ENCODE measurements at places on chromosomes 2 and 18.

DNA sequence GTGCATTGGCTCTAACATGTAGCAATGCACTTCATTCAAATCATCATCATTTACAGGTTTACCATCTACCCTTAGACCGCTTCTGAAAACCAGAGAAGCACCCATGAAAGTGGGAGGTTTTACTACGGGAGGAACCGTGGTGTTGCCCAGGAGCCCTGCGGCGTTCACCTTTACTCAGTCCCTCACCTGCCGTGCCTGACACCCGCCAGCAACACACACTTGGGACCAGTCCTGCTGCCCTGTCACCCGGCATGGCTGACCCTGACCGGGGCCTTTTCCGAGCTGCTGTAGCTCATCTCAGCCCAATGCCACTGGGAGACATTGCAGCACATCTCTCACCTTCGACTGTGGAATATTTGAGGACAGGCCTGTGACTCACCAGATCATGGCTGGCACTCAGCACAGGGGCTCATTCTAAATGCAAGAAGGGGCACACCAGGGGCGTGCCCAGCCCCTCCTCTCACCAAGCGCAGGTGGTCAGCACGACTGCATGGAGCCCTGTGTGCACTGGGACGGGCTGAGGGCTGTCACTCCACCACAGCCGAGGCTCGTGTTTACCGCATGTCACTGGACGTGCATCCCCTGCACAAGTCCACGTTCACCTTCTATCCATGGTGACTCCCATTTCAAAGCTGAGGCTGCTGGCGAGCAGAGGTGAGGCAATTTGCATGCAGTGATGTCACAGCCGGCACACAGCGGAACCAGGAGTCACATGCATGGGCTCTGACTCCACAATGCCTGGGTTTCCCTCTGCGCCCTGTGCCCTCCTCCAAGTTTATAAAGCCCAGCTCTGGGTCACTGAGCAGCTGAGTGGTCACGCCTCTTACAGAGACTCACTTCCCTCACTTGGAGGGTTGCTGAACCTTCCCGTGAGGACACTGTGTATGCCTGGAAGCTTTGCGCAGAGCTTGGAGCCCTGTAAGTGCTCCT lies 76.7 kb upstream of the SNTG2 start:
- DNase-seq: no peak

GRCh38 chr2:25310965-25311864 lies 30.5 kb downstream of the DNMT3A start:
- no peak for DNase-seq

- no peak for DNase-seq
Measured at GRCh38 chr18:52140986-52141385, 199.0 kb upstream of the DCC start.

DNA sequence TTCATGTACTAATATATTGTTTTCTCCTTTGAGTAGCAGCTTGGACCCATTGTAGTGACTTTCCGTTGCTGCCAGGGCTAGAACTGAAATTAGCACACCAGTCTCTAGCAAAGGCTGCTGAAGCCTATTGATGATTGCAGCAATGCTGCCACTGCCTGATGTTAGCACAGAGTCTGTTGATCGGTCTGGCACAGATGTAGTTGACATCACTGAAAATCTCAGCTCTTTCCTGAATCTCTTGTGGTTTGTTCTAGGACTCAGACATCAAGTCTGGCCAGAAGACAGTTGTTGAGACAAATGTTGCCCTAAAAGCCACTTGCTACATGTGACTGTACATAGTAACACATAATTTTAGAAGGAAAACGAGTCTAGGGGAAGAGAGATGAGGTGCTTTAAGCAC lies 47.2 kb downstream of the VAPA start:
- DNase-seq: no peak

GRCh38 chr2:100246163-100247145 lies 75.8 kb downstream of the LONRF2 start:
- DNase-seq: no peak

DNA sequence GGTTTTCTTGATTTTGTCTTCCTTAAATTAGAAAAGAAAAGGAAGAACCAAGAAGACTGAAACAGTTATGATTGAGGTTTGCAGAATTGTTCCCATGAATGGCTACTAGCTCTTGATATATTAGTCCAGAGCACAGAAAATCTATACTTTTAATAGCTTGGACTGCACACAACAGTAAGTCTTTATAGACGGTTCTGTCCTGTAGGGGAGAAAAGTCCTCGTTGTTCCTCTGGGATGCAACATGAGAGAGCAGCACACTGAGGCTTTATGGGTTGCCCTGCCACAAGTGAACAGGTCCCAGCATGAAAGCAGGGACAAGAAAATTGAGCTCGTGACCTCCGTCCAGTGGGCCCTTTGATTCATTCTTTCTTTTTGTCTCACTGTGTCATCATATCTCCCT lies 41.5 kb downstream of the RAB31 start:
- no peak for DNase-seq

DNA sequence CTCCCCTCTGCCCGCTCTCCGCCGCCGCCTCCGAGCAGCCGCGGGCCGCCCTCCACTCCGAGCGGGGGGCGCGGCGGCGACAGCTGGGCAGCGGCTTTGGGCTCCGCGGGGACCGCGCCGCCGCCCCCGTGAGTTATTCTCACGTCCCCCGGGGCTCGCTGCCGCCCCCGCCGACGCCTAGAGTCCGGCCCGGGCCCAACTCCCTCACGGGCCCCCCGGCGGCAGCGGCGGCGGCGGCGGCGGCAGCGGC lies 645 bp downstream of the MIB1 start:
- DNase-seq: no peak

GRCh38 chr18:48656582-48656981 lies 117.8 kb downstream of the CTIF start:
- no peak for DNase-seq

DNA sequence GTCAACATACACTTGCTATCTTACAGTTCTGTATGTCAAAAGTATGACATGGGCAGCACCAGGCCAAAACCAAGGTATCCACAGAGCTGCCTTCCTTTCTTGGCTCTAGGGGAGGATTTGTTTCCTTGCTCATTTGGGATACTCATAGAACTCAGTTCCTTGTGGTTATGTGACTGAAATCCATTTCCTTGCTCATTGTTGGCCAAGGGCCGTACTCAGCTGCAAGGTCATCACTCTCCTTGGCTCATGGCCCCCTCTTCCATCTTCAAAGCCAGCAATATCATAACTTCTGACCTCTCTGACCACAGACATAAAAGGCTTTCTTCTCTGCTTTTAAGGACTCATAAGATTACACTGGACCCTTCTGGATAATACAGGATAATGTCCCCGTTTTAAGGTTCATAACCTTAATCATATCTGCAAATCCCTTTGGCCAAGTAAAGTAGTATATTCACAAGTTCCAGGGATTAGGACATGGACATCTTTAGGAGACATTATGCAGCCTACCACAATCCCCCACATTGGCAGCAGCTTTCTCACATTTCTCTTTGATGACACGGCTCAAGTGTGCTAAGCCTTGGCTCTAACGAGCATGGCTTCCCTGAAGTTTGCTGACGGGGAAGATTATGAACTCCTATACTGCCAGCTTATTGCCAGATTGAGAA lies 20.9 kb downstream of the TMEM237 start:
- DNase-seq: no peak

DNA sequence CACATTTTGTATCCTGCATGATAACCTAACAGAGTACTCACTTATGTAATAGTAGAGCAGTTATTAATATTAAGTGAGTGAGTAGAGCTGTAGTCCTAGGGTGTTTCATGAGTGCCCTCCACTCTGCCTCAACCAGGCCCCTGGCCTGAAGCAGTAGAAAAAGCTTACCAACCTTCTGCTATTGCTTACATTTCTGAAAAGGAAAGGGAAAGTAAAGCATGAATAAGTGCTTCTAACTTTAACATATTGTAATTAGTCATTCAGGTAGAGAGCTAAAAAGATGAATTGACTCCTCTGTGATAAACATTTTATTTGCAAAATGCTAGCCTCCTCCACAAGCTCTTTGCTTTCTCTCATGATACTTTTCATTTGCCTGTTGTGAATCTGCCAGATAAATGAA lies 94.7 kb upstream of the RPE start:
- no peak for DNase-seq

DNA sequence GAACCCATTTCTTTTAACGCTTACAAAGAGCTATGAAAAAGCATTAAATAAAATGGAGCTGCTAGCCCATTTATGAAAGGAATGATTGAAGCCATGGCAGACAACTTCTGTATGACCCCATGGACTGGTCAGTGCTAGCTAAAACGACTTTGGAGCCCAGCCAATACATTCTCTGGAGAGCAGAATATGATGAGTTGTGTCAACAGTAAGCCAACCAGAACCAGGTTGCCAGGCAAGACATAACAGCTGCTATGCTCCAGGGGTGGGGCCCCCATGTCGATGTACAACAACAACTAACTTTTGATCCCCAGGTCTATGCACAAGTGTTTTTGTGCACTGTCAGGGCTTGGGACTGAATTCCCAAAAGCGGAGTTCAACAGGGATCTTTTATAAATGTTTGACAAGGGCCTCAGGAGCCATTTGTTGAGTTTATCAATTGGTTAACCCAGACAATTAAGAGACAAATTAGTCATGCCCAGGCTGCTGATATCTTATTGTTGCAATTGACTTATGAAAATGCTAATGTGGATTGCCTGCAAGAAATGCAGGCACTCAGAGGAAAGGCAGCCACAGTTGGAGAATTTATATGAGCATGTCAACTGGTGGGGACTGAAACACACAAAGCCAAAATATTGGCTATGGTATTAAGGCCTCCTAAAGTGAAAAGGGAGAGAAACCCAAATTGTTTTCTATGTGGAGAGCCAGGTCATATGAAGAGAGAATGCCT lies 64.6 kb upstream of the MYO3B start:
- DNase-seq: no peak

GRCh38 chr2:69222953-69223658 lies 163.9 kb downstream of the GFPT1 start:
- DNase-seq: no peak

DNA sequence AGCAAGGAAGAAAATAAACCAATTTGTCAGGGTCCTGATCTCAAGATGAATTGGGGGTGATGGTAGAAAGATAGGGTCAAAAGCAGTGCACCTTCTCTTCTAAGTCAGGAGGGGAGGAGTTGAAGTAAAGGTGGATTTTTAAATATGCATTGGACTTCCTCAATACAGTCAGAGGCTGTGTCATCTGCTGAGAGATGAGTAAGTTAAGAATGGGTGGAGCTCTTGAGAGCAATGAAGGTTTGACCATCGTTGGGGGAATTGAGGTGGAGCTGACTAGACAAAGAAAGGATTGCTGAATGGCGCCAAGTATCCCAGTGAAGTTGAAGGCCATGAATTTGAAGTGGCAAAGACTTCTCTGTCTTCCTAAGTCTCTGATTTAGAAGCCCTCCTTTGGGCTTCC lies 18.4 kb upstream of the CPO start:
- no peak for DNase-seq

- DNase-seq: no peak
Measured at GRCh38 chr2:239874636-239875356, 150.3 kb downstream of the NDUFA10 start.

DNA sequence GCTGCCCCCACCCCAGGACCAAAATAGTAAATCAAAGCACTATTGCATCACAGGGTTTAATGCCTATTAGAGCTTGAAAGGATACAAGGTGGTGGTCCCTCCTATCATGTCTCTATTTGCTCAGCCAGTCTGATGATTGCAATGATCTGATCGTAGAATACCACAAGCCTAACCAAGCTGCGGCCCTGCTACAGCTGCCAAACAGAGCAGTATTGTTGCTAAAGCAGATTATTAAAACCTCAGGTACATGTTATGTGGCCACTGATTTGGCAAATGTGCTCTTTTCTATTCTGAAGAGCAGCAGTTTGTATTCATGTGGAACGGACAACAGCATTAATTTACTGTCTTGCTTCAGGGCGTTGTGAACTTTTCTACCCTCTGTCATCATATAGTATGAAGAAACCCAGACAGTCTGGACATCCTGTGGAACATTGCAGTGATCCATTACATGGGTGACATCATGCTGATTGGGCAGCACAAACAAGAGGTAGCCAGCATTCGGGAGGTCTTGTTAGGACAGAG lies 8.4 kb upstream of the VAPA start:
- no peak for DNase-seq

DNA sequence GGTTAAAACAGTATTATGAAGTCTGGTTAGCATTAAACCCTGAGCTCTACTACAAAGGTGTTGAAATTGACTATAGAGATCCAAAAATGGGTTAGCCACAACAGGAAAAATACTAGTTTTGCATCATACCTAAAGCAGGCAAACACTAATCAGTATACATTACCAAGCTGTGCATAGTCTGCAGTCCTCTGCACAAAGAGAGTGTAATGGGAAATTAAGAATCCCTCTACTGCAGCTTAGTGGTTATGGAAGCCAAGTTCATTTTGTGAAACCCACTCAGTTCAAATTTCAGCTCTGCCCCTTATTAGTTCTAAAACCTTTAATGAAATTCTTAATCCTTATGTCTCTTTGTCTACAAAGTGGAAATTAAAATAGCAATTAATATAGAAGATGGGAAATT lies 192.1 kb downstream of the MBD2 start:
- no peak for DNase-seq

- DNase-seq: no peak
Measured at GRCh38 chr2:1231466-1232063, 181.7 kb upstream of the TPO start.

GRCh38 chr2:21602789-21603188 lies 479.0 kb downstream of the TDRD15 start:
- DNase-seq: no peak

- DNase-seq: no peak
Measured at GRCh38 chr2:12589802-12590320, 126.9 kb upstream of the TRIB2 start.

- DNase-seq: no peak
Measured at GRCh38 chr18:58359620-58360019, 269.3 kb downstream of the ALPK2 start.

GRCh38 chr2:393711-394696 lies 106.1 kb upstream of the ALKAL2 start:
- peak; percentile 68 for DNase-seq

GRCh38 chr2:240322231-240322955 lies 113.1 kb upstream of the GPC1 start:
- no peak for DNase-seq

- peak; percentile 33 for DNase-seq
Measured at GRCh38 chr2:202609381-202610145, 25.2 kb upstream of the FAM117B start.

GRCh38 chr18:56727399-56727798 lies 76.2 kb downstream of the WDR7 start:
- no peak for DNase-seq

DNA sequence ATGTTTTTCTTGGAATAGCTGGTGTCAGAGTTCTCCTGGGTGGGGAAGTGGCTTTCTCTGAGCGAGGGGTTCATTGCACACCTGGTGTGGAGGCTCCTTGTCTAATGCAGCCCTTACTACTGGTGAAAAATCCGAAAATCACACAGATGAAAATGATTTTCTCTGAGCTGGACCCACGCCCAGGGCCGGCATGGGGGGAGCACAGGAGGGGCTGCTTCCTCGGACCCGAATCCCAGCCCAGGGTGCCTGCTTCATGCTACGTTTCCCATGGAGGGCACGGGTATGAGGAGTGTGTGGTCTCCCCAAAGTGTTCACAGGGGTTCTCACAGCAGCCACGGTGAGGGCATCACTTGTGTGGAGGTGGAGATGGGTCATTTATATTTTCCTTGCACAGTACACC lies 288.0 kb upstream of the HDAC4 start:
- DNase-seq: no peak

- DNase-seq: no peak
Measured at GRCh38 chr2:227607941-227608340, 6.7 kb downstream of the SCYGR3 start.

- DNase-seq: no peak
Measured at GRCh38 chr18:62963507-62963906, 248.2 kb downstream of the PHLPP1 start.

- DNase-seq: no peak
Measured at GRCh38 chr18:9189491-9189890, 52.9 kb downstream of the ANKRD12 start.

All from activated CD4-positive, alpha-beta T cell treated with anti-CD3 and anti-CD28 coated beads, Interleukin-2, Interleukin-4, amounts not matched to agents 100 ng/mL and 50 ng/mL, durations not matched to agents 16 hours and 8 hours (primary cell).